ENCODE measurements at places on chromosomes 16 and 17.

- DNase-seq = no peak
These were observed 28.9 kb upstream of the FOXK2 start for GRCh38 chr17:82490512-82491195.

GRCh38 chr17:15882058-15882720 lies 62.7 kb upstream of the ADORA2B start:
- no peak for DNase-seq

DNA sequence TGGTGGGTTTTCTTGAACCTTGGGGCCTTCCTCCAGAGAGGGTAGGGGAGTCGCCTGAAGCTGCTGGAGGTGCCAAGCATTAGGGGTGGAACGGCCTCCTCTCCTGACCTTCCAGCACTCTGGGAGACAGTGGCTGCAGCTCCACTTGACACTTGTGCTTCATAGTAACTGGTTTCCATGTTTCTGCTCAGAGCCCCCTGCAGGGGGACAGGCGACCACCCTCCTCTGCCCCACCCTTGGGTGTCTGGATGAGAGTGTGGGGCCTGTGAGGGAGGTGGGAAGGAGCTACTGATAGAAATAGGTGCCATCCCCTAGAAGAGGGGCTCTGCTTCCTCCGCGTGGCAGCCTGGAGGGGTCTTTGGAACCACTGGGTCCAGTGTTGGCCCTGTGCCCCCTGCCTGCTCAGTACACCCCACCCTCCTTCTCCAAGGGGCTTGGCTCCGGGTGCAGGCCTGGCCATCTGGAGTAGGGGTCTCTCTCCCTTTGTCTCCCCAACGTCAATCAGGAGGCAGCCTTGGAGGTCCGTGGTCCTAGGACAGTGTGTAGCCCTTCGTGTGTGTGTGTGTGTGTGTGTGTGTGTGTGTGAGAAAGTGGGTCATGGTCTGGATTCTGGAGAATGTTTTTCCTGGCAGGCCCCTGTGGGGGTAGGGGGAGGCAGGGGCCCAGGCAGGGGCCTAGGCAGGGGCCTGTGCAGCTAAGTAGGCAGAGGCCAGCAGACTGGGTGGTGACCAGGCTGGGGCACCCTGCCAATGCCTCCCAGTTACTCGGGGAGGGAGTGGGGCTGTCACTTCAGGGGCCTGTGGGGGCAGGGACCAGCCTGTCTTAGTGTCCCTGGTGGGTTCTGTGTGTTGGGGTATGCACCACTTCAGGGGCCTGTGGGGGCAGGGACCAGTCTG lies 4.9 kb downstream of the LASP1 start:
- no peak for DNase-seq

DNA sequence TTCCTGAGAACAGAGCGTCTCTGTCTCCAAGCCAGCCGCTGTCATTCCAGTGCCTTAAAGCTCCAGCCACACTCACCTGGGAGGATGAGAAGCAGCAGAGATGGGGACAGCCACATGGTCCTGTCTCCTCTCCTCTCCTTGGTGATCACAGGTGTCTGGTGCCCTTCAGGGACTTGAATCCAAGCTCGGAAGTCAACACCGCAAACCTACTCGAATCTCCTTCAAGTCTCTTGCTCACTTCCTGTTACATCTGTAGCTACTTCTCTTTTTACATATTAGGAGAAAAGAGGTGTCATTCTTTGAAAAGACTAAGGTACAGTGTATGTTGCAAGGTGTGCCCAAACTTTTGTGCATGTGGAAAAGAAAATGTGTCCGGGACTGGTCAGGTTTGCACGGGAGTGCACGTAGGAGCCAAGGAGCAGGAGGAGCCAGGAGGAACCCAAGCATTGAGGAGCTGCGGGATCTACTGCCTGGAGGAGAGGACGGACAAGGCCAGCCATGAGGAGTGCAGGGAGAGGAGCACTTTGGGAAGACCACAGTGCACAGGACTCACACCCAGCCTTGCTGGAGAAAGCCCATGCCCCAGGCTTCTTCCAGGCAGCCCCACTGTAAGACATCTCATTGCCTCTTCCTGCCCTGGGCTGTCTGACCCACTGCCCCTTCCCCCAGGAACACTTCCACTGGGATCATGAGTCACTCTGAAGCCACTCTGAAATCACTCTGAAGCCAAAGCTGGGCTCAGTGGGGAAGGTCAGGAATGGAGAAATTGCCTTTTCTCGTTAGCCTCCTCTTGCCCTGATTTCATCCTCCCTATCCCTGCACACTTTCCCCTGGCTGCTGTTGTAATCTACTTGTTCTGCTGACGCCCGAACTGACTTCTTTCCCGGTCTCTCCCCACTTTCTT lies at the start of gene CD300LD:
TSS of gene CD300LD (minus strand) at position 197 of the 904 bp plus-strand sequence. CDS start at position 116, 81 bp downstream.
- DNase-seq = no peak

GRCh38 chr17:19239544-19239943 lies 2.4 kb downstream of the EPN2 start:
- DNase-seq = no peak

- no peak for DNase-seq
These were observed 11.1 kb upstream of the TFAP4 start for GRCh38 chr16:4283939-4284338.

GRCh38 chr16:62130101-62130500 lies 93.9 kb upstream of the CDH8 start:
- no peak for DNase-seq

GRCh38 chr17:50676065-50676975 lies 31.4 kb downstream of the ANKRD40 start:
- DNase-seq = no peak

- no peak for DNase-seq
These were observed 8.3 kb upstream of the RBFOX1 start for GRCh38 chr16:7324321-7324720.

- DNase-seq = no peak
These were observed 138.6 kb upstream of the WSCD1 start for GRCh38 chr17:5931616-5932015.

GRCh38 chr16:6286176-6286575 lies 1046.5 kb upstream of the RBFOX1 start:
- DNase-seq = no peak

DNA sequence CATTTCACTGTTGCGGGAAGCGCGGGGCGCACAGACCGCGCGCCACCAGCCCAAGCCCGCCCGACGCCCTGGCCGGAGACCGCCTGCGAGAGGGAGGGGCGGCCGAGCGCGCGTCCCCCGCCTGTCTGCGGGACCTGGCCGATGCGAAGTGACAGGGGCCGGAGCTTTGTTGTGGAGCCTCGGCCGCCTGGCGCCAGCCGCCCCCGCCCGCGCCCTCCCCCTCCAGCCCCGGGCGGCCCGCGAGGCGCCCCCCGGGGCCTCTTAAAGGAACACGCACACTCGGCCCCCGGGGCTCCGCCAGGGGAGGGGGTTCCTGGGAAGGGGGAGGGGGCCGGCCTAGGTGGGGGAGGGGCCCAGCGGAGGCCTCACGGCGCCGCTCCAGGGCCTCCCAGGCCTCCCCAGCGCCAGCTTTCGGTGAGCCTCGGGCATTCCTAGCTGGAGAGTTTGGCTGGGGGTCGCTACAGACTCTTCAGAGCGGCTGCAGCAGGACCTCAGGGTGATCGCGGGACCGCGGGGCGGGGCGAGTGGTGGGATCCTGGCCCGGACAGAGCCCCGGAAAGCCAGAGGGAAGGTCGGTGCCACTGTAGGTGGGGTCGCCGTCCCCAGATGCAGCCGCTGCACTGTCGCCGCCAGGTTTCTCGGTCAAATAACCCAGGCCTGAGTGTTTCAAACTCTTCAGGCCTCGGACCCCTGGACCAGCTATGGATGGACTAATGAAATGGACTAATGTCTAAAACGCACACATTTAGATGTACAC lies 2.4 kb upstream of the TBX2 start:
- DNase-seq = no peak

DNA sequence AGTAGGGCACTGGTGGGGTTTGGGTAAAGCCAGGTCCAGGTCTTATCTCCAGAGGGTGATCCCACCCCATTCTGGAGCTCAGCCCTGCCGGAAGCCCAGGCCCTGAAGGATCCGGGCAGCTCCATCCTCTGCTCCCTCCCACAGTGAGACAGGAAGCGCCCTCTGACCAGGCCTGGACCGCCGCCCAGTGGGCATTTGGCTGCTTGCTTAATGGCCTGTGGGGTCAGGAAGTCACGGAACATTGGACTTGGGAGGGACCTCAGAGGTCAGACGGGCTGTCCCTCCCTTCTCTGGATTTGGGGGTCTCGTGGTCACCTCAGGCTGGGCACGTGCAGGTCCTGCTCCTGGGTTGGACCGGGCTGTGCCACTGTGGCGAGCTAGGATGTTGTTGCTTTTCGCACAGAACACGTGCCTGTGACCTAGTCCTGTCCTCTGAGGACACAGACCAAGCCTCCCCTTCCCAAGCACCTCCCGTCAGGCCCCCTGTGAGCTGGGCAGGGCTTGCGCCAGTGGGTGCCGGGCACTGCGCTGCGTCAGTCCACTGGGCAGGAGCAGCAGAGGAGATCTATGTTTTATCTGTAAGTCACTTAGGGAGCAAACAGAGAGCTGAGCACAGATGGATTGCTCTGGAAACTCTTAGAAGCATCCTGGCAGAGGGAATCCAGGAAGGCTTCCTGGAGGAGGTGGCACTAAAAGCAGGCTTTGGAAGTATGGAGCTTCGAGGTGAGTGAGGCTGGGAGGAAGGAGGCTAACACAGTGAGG lies 49.4 kb upstream of the GSE1 start:
- DNase-seq = no peak

GRCh38 chr16:59469266-59469665 lies 735.1 kb upstream of the GOT2 start:
- DNase-seq = no peak

GRCh38 chr16:60230666-60231065 lies 1496.5 kb upstream of the GOT2 start:
- DNase-seq = no peak

DNA sequence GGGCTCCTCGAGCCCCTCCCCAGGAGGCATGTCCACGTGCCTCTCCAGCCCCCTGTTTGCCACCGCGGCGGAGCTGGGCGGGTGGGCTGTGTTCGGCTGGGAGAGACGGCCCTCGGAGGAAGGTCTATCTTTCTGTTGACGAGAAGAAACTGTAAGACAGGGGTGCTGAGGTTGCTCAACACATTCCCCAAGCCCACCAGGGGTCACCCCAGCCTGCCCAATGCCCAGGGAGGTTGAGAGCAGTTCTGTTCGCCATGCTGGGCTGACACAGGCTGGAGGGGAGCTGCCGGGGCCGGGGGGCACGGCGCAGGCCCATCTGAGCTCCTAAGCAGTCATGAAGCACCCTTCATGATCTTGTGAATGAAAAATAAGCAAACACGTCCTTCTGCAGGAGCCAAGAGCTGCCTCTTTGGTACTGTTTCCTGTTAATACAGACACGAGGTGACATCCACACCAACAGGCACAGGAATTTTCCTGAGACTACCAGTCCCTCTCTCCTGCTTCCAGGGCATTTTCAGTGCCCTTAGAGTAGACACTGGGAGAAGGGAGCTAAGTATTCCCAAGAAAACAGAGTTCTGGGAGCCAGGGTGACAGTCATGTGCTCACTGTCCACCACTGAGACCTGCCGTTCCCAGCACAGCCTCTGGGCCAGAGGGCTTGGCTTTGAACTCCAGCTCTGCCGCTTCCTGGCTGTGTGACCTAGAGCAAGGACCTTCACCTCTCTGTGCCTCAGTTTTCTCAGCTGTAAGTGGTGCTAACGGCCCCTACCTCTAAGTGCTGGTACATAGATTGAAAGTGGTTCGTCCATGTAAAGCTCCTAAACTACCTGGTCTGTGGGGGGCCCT lies 9.2 kb downstream of the UBALD2 start:
- DNase-seq = peak; percentile 28

DNA sequence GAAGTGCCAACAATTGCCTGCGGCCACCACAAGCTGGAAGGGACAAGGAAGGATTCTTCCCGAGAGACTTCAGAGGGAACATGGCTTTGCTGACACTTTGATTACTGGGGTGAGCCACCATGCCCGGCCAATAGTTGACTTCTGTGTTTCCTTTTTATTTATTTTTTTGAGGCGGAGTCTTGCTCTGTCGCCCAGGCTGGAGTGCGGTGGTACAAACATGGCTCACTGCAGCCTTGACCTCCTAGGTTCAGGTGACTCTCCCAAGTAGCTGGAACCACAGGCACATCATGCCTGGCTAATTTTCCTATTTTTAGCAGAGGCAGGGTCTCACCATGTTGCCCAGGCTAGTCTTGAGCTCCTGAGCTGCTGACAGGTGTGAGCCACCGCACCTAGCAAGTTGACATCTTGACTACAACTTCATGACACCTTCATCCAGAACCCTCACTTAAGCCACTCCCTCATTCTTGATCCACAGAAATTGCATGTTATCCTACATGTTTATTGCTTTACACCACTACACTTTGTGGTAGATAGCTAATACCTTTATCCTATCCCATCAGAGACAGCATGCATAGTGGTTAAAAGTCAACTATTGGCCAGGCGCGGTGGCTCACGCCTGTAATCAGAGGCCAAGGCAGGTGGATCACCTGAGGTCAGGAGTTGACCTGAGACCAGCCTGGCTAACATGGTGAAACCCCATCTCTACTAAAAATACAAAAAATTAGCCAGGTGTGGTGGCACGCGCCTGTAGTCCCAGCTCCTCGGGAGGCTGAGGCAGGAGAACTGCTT lies 16.1 kb upstream of the GPRC5C start:
- DNase-seq = no peak

DNA sequence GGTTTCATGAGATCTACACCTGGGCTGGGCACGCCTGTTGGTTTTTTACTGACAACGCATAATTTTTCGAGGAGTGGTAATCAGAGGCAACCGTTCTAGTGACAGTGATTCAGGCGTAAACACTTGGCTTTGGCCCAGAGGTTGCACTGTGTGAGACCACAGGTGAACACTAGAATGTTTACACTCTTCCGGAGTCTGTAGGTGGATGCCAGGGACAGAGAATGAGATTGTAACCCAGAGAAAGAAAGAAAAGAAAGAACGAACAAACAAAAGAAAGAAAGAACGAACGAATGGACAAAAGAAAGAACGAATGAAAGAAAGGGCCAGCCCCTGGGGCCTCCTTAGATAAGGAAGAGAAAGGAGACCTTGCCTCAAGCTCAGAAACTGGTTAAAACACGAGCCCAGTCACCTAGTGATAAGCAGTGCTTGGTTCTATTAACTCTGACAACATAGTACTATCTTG lies 113.2 kb downstream of the PRKCB start:
- no peak for DNase-seq

DNA sequence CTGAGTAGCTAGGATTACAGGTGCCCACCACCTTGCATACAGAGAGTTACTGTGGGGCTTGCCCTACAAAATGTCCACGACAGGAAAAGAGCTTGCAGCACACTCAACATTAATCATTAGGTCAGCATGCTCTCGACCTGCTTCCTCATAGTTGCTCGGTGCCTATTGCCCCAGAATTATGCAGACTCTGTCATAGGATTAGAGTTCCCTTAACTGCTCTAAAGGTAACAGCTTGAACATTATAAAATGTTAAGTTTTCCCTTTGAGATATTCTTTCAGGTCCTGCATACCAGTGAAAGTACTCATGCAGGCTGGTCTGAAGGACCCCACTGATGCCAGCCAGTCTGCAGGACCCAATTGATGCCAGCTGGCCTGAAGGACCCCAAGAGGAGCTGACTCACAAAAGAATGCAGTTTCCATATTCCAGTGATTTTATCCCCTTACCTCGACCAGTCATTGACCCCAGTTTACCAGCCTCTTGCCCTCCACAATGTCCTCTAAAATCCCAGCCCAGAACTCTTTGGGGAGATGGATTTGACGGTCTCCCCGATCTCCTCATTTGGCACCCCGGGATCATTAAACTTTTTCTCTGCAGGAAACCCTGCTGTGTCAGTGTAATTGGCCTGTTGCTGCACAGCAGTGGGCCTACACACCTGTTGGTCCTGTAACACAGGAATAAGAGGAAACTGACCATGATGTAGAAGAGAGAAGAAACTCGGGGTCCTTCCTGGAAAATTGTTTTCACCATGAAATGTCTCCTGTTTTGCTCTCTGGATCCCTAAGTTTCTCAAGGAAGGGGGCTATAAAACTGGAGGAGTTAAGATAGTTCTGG lies 10.6 kb downstream of the ICAM2 start:
- no peak for DNase-seq

Data from memory B cell (primary cell).